ENCODE measurements at places on chromosomes 4 and X. TPM values are rescaled to one million over a fixed set of nuclear protein-coding genes. Genes with fewer than 3 reads are reported as not detected.

The USP17L27 gene
- total RNA-seq, result not detected

The NLRP2B gene
- total RNA-seq, result not detected

The UBA1 gene
- 259 TPM for total RNA-seq

The MAGEA9B gene
- not detected for total RNA-seq

The KLKB1 gene
- total RNA-seq, result 0.45 TPM

The BTK gene
- 0.19 TPM for total RNA-seq

The LRAT gene
- total RNA-seq, result not detected

The PHKA2 gene
- total RNA-seq, result 25.1 TPM

The MAGEA4 gene
- total RNA-seq, result not detected

The VCX3A gene
- total RNA-seq, result not detected

The MEPE gene
- total RNA-seq, result not detected

The TEX13B gene
- total RNA-seq, result not detected
